Thyroid gland (tissue), 4 donors: ENCODE measurements at places on chromosomes 6 and 20.

DNA sequence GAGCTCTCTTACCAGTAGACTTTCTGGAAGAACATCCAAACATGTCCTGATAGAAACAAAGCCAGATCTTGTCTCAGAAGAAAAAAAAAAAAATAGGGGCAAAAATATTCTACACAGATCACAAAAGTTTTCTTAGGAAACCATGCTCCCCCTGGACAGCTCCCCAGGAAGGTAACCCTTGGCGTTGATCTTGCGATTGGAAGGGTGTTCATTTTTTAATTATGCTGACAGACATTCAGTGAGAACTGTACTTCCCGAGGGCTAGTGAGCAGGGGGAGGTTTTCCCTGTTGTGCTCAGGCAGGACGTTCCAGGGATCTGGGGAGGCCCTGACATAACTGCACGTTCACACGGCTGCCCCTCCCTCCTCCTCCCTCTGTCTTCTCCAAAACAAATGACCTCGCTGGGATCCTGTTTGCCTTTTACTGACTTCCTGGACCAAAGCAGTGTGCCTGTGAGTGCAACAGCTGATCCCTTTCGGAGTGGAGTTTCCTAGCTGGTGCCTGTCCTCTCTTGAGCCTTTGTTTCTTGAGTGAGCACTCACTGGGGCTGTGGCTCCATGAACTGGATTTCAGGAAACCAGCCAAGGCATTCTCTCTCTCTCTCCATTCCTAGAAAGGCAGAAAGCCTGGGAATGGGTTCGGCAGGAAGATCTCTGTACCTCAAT, 46.7 kb downstream of the MARCKS start:
- DNase-seq, result peak; percentile 25

DNA sequence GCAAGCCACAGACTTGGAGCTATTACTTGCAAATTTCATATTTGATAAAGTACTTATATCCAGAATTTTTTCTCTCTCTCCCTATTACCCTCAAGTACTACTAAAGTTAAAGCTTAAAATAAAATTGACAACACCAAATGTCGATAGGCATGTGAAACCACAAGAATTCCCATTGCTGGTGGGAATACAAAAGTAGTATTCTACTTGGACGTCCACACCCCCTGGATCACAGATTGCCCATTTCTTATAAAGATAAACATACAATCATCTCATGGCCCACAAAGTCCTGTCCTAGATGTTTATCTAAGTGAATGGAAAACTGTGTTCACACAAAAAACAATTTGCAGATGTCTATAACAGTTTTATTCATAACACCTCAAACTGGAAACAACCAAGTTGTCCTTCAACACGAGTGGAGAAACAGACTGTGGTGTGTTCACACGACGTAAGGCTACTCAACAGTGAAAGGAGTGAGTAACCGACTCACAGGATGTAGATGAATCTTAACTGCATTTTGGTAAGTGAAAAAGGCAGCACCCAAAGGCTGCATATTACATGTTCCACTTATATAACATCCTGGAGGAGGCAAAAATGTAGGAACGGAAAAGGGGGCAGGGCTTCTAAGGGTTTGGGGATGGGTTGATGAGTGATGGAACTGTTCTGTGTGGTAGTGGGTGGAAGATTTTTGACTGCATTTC, 297.4 kb downstream of the THBS2 start:
- DNase-seq, result no peak

DNA sequence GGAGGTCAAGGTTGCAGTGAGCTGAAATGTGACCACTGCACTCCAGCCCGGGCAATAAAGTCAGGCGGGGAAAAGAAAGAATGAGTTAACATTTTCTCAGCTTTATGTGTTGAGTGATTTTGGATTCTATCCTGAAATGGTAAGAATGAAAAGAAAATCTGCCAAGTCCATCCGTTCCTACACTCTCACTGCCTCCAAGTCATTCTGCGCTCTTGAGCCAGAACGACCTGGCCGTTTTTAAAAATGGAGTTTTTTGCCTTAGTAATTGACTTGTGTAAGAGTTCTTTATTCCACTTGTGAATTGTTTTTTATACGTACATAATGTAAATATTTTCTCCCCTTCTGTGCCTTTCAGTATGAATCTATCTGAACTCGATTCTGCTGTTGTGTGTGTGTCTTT, 28.7 kb downstream of the DNAJC5 start:
- no peak for DNase-seq

GRCh38 chr6:133895573-133896343, 6.8 kb downstream of the TCF21 start:
- no peak for DNase-seq

- no peak for DNase-seq
Measured at GRCh38 chr6:85961746-85962145, 319.1 kb upstream of the SYNCRIP start.

DNA sequence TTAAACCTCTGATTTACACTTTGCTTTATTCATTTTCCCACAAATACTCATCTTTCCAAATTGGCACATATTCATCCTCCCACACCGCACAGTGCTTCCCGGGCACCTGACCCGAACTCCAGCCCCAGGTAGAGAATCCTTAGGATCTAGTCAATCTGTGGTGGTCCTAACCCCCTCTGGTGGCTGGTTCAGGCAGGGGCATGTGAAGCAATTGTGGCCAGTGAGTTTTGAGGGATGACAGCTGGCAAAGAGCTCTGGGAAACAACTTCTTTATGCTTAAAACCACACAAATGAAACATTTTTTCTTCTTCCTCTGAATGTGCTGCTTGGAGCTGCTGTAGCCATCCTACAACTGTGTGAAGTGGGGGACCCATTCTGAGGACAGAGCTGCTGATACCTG, 54.7 kb downstream of the ELOVL5 start:
- DNase-seq, result no peak

DNA sequence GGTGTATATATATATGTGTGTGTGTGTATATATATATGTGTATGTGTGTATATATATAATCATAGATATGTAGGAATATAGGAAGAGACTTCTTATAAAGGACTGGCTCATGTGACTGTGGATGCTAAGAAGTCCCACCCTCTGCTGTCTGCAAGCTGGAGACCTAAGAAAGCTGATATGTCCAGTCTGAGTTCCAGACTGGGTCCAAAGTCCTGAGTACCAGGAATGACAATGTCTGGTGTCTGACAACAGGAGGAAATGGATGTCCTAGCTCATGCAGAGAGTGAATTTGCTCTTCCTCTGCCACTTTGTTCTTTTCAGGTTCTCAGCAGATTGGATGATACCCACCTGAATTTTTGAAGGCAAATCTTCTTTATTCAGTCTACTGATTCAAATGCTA, 7.1 kb downstream of the ALDH5A1 start:
- no peak for DNase-seq

DNA sequence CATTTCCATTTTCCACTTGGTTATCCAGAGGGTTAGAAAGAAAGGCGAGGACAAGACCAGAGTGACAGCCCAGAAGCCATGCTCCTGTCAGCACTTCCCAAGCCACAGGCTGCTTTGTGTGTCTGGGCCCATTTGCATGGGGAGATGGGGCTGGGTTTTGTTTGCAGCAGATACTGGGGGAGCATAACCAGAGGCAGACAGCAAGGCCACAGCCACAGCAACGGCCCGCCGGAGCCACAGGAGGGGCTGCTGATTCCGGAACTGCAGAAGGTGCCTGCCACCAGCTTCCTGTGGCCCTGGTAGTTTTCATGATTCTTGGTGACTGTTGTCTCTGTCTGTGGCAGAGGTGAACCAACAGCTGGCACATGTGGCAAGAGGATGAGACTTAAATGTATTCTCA, 106.6 kb downstream of the DLL1 start:
- no peak for DNase-seq

GRCh38 chr6:167050903-167051302, 51.7 kb downstream of the CEP43 start:
- peak; percentile 61 for DNase-seq

DNA sequence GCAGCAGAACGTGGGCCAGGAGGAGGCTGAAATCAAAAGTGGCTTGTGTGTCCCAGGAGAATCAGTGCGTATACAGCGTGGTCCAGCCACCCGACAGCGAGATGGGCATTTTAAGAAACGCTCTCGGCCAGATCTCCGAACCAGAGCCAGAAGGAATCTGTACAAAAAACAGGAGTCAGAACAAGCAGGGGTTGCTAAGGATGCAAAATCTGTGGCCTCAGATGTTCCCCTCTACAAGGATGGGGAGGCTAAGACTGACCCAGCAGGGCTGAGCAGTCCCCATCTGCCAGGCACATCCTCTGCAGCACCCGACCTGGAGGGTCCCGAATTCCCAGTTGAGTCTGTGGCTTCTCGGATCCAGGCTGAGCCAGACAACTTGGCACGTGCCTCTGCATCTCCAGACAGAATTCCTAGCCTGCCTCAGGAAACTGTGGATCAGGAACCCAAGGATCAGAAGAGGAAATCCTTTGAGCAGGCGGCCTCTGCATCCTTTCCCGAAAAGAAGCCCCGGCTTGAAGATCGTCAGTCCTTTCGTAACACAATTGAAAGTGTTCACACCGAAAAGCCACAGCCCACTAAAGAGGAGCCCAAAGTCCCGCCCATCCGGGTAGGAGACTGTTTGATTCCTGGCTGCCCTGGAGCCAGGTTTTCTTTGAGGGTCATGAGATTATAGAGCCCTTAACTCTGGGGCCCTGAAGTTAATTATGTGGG, 75.3 kb downstream of the ASXL1 start:
- DNase-seq, result no peak

- DNase-seq, result peak; percentile 9
Measured at GRCh38 chr20:2093159-2093781, 8.4 kb upstream of the STK35 start.

- no peak for DNase-seq
Measured at GRCh38 chr6:74734901-74735300, 471.0 kb downstream of the COL12A1 start.

DNA sequence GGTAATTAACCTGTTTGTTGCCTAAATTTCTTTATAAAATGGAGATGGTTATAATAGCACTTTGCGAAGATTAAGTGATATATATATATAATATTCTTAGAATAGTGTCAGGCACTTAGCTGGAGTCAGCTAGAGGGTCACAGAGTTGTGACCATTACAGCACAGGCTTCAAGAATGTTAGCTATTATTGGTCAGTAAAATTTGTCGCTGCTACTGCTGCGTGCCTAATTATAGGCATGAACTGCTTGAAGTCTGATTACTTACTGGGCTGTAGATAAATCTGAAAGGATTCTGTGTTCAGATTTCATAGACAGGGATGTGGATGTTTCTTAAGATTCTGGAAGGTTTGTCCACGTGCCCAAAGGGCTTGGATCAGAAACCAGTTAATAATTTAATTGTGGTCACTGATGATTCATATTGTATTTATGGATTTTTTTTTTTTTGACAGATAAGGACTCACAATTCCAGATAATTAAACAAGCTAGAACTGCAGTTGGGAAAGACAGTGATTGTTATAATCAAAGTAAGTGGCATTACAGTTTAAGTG, 4.7 kb downstream of the SNRNP48 start:
- DNase-seq, result no peak

DNA sequence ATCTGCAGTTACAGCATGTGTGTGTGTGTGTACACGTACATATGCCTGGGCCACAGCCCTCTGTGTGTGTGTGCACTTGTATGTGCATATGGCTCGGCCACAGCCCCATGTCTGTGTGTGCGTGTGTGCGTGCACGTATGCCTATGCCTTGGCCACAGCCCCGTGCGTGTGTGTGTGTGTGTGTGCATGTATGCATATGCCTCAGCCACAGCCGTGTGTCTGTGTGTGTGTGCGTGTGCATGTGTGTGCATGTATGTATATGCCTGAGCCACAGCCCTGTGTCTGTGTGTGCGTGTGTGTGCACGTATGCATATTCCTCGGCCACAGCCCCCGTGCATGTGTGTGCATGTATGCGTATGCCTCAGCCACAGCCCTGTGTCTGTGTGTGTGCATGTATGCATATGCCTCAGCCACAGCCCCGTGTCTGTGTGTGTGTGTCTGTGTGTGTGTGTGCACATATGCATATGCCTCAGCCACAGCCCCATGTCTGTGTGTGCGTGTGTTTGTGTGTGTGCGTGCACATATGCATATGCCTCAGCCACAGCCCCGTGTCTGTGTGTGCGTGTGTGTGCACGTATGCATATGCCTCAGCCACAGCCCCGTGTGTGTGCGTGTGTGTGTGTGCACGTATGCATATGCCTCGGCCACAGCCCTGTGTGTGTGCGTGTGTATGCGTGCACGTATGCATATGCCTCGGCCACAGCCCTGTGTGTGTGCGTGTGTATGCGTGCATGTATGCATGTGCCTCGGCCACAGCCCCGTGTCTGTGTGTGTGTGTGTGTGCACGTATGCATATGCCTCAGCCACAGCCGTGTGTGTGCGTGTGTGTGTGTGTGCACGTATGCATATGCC, 14.6 kb upstream of the C20orf204 start:
- no peak for DNase-seq

DNA sequence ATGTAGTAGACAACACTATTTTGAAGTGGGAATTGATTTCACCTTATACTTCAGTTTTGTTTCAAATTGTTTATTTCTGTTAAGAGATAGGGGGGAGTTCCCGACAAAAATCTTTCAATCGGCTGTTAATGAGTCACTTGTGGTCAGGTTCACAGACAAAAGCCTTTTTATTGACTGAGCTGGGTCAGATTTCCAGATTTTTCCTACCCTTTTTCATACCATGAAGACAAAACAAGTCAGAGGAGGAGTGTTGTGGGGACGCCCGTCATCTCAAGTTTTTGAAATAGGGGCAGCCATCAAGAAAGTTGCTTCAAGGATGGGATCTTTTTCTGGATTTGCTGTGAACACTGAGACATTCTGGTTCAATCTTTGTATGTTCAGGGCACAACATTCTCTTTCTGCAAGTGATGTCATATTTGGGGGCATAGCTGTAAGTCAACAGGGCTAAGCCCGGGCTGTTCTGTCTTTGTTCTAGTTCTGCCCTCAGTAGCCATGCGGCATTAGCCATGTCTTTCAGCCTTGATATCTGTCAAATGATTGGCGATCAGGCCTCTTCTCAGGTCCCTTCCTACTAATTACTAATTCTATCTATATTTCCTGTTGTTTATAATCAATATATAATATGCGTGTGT, 496.0 kb upstream of the MARCKS start:
- DNase-seq, result no peak

DNA sequence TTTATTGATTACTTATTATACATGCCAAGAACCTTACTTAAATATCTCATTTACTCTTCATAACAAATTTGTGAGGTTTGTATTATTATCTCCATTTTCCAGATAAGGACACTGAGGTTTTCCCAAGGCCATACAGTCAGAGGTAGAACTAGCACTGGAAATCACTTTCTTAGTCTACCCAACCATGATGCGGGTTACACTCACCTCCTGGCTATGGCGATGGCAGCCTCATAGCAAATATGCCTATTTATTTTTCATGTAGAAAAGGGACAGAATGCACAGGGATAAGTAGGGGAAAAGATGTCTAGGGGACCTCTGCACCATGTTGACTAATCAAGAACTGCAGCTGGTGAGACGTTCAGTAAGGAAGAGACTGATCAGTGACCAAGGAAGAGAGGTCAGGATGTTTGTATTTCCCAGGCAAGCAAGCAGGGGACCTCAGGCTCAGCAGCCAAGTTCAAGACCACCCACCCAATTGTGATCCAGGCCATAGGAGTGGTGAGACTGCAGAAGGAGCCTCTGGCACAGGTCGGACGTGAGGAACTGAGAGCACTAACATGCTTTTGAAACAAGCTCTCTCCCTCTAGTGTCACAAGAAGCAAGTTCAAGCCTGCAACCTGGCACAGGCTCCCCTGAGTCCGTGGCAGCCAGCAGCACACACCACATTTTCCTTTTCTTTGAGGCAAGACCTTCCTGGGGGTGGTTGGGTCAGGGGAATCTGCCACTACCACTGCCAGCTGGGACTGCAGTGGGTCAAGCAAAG, 97.8 kb downstream of the GMPR start:
- no peak for DNase-seq
